NCI-H1694 treated with DMSO at 0.1 percent for 48 hours (cell line): ENCODE measurements at places on chromosomes 1 and 21.
A peak's percentile ranks its signal among the peaks of the same experiment; 100 is the strongest.

GRCh38 chr1:234659538-234659937 lies 49.6 kb upstream of the IRF2BP2 start:
- no peak for DNase-seq

DNA sequence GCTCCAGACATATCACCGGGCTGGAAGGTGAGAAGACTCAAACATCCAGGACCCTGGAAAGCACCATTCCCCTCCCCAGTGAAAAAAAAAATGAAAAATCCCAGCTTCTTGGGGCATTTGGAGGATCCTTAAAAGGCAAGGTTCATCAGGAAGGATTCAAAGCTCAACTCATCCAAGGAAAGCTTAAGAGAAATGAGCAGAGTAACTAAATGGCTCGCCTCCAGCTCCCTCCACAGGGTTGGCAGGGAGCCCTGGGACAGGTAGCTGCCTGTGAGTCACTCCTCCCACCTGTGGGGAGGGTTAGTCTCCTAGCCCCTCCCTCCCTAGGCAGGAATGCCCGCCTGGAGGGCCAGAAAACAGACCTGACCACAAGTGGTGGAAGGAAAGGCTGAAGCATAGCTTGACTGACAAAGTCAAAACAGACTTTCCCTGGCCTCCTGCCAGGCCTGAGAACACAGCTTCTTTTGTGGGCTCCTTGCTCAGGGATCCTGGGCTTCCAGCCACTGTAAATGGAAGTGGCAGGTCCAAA lies 712 bp upstream of the LAMB3 start:
- DNase-seq = no peak

DNA sequence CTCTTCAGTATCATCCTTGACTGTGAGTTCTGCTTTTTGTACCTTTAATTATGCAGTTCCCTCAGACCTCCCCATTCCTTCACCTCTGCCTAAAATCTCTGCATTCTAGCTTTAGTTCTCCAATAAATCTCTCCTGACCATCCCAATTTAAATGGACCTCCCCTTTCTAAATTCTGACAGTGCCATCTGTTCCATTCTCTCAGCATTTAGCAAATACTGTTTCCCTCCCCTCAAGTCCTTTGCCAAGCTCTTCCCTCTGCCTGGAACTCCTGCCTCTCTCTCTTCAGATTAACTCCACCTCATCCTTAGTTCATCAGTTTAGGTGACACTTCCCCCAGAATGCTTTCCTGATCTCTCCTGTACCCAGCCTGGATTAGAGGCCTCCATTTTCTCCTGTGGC lies 54.0 kb upstream of the JUN start:
- peak; percentile 44 for DNase-seq

- no peak for DNase-seq
Measured at GRCh38 chr1:47684964-47685762, 247.3 kb downstream of the FOXD2 start.

DNA sequence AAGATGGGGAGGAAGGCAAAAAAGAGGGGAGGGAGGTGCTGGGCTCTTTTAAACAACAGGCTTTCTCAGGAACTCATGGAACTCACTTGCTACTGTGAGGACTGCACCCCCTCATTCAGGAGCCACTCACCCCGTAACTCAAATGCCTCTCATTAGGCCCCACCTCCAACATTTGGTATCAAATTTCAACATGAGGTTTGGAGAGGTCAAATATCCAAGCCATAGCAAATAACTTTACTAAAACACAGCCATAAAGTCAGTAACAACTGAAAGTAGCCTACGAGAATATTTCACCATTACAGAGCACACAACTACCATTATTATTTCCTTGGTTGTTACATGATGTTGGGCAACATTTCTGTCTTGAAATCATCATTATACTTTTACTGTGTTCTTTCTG lies 13.1 kb upstream of the DMRTB1 start:
- DNase-seq = no peak

- no peak for DNase-seq
Measured at GRCh38 chr1:72557446-72558049, 275.2 kb upstream of the NEGR1 start.

DNA sequence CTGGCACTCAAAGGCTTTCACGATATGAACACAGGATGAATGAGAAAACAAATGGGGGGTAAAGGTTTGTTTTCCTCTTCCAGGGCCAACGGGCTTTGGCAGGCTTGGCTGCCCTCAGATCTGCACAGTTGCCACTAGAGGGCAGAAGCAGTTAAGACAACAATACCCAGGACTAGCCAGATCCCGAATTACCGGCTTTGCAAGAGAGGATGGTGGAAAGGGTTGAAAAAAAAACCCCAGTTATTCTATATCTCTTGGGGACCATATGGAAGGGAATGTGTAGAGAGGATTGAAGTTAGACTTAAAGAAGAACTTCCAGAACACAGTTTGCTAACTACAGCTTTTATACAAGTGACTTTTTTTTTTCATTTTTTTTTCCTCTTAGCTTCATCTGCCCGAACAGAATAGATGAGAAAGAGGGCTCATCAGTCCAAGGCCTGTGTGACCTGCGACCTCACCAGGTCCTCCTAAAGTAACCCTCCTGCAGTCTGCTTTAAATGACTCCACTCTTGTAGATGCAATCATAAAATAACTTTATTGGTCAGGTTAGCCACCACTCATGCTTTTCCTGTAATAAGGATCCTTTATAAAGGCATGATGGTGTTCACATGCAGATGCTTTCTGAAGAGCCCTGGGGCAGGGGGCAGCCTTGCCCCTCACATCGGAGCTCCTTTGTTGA lies 10.7 kb downstream of the FMOD start:
- DNase-seq = peak; percentile 95

GRCh38 chr1:161849518-161849917 lies 83.4 kb downstream of the ATF6 start:
- DNase-seq = no peak

DNA sequence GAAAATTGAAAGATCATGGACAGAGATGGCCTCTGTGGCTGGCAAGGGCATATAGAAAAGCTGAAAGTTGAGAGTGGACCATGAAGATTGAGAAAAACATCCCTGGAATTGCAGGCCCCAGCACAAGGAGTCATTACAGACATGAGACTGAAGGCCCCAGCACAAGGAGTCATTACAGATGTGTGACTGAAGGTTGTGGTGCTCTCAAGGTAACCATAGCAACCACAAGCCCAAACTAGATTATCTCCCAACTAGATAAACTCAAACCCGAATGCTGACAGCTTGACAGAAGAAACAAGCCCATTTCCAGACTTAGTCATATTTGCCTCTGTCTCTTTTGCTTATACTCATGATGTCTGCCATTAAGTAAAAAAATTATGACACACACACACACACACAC lies 1252.1 kb upstream of the ADGRL4 start:
- no peak for DNase-seq

- DNase-seq = peak; percentile 55
Measured at GRCh38 chr1:61853583-61853982, 111.3 kb downstream of the PATJ start.

- DNase-seq = peak; percentile 78
Measured at GRCh38 chr21:17585875-17586450, 26.7 kb downstream of the BTG3 start.

GRCh38 chr1:10967090-10967489 lies 45.4 kb upstream of the TARDBP start:
- DNase-seq = no peak

DNA sequence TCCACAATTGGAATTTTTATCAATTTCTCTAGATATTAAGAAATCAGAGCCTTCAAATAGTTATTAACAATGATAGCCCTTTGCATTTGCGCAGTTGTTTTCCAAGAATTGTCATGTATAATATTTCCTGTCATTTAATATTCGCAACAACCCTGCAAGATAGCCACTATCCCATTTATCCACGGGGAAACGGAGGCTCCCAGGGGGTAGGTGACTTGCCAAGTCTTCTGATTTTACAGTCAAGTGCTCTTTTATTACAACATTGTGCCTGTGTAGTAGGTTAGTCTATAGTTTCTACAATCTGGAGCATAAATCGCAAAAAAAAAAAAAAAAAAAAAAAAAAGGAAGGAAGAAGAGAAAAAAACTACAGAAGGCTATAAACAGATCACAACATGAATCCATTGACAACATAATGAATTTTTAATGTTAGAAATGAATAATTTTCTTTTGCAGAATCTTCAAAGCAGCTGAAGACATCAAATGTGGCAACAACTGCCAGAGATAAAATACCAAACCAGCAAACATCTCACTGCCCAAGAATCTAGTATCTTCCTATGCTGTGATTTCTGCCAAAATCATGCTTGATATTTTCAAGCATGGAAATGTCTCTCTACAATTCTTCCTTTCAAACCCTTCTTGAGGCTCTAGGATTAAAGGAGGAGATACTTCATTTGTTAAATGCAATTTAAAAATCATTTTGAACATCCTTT lies 125.5 kb downstream of the PTPN14 start:
- DNase-seq = no peak

- DNase-seq = peak; percentile 83
Measured at GRCh38 chr1:240616018-240616417, 4.1 kb upstream of the GREM2 start.

DNA sequence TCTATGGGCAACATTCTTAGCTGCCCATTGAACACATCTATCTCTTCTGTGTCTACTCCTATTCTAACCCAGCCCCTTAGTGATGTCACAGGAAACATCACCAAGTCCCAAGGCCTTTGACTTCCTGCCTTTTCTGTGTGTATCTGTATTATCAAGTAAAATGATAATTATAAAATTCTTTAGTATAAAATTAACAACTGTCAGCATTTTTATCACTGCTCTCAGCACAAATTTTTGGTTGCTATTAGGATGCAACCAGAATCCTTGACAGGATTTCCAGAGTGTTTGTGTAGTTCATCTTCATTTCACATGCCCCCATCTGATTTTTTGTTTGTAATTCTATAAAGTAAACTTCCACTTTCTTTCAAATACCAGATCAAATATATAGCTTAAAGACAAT lies 33.8 kb downstream of the OR10Z1 start:
- DNase-seq = no peak

GRCh38 chr1:44609412-44609767 lies 64.9 kb downstream of the TMEM53 start:
- peak; percentile 38 for DNase-seq

DNA sequence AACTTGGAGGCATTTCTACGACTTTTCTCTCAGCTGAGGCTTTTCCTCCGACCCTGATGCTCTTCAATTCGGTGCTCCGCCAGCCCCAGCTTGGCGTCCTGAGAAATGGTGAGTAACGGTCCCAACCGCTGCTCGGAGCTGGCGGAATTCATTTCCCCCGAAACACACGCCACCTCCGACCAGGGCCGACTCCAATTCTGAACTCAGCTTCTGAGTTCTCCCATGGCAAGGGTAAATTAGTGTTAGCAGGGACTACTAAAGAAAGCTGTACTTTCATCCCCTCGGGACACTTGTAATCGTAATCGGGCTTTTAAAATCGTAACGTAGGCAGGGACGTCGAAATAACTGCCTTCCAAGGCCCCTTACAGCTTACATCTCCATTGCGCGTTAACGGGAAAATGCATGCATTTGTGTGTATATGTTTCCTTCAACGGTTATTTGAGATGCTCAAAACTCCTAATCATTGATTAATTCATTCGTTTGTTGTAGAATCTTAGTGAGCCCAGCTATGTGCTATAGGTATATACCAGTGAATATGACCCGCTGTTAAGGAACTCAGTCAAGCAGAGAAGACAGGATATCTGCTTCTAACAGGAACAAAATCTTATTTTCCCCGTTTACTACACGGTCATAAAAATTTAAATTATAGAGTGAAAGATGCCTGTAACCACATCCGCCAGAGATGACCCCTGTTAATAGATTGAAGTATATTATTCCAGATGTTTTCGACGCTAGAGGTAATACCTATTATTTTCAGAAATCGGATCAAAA lies 472 bp downstream of the DTL start:
- DNase-seq = no peak

DNA sequence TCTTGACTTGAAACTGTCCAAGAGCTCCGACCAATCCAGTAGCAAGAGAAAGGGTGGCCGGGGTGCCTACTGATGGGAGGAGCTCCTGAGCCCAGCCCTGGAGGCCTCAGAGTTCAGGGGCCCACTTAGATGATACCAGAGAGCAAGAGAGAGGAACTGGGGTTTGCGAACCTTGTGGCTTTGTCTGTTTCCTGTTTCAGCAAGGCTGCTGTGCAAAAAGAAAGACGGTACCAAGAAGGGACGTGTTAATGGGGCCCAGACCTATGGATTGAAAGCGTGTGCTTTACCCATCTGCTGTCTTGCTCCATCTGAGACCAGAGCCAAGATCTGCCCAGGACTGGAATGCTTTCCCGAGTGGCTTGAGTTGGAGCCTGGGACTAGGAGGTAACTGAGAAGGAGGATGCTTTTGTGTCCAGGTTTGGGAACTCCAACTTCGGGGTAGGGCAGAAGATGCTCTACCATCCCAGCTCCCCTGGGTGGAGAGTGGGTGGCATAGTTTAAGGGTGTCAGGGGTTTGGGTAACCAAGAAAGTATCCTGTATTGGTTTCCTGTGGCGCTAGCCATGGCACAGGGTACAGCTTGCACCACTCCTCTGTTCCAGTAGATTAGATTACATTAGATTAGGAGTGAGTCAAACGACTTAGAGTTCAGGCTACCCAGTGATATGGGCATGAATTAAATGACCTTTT lies at the start of gene TRAF3IP3:
Gene TRAF3IP3 (plus strand): TSS at position 128 of the 689 bp plus-strand sequence. CDS start 3,987 bp downstream, outside the sequence.
- DNase-seq = no peak

DNA sequence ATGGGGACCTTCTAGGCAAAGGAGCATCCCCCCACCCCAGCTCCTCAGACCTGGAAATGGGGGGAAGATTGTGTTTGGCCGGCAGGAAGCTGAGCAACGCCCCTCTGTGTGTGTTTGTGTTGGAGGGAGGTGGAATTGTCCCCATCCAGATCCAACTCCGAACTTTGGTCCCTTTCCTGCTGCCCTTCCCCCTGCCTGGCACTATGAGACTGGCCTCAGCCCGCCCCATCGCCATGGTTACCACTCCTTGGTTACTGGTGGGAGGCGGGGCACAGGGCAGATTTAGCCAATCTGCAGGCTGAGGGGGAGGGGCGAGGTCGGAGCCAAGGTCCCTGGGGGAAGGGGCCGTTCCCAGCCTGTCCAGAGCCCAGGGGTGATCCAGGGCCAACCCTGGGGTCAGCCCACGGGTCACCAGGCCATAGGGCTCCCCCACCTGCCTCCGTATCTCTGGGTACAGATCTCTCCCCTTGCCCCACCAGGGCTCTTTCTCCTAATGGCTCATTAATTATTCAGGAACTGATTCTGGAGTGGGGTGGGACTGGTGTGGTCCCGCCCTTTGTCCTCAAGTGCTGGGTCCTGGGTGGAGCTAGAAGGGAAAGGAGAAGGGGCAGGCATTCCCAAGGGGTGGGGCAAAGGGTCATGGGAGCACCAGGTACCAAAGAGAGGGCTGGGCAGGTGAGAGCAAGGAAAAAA lies 15.2 kb downstream of the PTPRF start:
- DNase-seq = no peak
